ENCODE measurements at places on chromosomes 3 and 15.

GRCh38 chr3:172517859-172518466 is 5.3 kb downstream of the TNFSF10 start:
- no peak for DNase-seq

GRCh38 chr3:67858492-67858891 is 204.1 kb upstream of the SUCLG2 start:
- no peak for DNase-seq

GRCh38 chr15:87263871-87264270 is 992.7 kb downstream of the NTRK3 start:
- DNase-seq, result no peak

GRCh38 chr3:124587053-124587408 is 143.2 kb upstream of the UMPS start:
- DNase-seq, result no peak

DNA sequence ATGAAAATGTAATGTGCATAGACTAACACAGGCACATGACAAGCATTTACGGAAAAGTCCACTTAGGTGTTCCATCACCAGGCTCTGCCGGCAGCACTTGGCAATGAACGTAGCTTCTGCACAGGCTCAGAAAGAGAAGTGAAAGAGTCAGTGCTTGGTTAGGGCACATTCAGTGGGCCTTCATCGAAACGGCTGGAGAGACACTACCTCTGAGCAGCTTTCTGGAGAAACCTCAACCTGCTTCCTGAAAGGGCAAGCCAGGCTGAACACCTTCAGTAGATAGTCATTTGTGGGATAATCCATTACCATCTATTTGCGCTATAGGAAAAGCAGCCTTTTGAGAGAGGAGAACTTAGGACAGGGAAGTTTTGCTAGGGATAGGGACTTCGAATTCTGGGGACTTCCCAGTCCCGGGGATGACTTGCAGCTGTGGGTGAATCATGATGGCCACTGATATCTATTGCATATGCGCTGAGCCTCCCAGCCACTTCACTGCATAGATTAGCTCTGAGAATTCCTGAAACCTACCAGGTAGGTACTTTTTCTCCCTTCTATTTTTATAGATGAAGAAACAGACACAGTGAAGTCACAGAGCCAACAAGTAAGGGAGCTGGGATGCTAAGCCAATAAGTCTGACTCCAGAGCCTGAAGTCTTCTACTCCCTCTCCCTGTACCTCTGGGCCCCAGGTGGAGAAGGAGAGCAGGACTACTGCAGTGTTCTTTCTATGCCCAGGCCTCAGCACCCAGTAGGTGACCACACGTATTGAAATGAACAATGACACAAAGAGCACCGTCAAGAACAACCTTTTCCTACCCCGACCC is 4.2 kb upstream of the SH2D7 start:
- no peak for DNase-seq

DNA sequence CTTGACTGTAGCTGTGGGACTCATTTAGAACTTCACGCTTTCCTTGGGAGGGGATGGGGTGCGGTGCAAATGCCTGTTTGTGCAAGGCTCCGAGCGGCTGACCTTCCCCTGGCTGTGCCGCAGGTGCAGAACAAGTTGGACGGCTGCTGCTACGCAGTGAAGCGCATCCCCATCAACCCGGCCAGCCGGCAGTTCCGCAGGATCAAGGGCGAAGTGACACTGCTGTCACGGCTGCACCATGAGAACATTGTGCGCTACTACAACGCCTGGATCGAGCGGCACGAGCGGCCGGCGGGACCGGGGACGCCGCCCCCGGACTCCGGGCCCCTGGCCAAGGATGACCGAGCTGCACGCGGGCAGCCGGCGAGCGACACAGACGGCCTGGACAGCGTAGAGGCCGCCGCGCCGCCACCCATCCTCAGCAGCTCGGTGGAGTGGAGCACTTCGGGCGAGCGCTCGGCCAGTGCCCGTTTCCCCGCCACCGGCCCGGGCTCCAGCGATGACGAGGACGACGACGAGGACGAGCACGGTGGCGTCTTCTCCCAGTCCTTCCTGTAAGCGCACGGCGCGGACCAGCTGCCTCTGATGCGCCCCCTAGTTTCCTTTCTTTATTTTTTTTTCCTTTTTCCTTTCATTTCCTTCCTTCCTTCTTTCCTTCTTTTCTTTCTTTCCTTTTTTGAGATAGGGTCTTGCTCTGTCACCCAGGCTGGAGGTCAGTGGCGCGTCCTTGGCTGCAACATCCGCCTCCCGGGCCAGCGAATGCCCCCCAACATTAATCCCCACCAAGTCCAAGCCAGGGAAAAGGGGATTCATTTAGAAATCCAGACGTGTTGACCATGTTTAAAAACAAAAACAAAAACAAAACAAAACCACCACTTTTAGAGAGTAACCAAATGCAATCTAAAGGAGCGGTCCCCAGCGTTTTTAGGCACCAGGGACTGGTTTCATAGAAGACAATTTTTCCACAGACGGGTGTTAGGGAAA is 42.7 kb downstream of the EIF2AK4 start:
- DNase-seq, result peak; percentile 2

- no peak for DNase-seq
These were observed 40.8 kb downstream of the RPLP1 start for GRCh38 chr15:69493406-69493805.

- DNase-seq, result no peak
These were observed 36.0 kb upstream of the EOMES start for GRCh38 chr3:27758083-27758482.

DNA sequence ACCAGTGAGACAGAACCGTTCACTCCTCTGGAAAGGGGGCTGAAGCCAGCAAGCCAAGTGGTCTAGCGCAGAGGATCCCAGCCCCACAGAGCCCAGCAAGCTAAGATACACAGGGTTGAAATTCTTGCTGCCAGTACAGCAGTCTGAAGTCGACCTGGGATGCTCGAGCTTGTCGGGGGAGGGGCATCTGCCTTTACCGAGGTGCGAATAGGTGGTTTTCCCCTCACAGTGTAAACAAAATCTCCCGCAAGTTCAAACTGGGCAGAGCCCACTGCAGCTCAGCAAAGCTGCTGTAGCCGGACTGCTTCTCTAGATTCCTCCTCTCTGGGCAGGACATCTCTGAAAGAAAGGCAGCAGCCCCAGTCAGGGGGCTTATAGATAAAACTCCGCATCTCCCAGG is 11.4 kb downstream of the CEP97 start:
- DNase-seq, result no peak

- no peak for DNase-seq
These were observed 32.4 kb upstream of the ALDH1A3 start for GRCh38 chr15:100847194-100847593.

DNA sequence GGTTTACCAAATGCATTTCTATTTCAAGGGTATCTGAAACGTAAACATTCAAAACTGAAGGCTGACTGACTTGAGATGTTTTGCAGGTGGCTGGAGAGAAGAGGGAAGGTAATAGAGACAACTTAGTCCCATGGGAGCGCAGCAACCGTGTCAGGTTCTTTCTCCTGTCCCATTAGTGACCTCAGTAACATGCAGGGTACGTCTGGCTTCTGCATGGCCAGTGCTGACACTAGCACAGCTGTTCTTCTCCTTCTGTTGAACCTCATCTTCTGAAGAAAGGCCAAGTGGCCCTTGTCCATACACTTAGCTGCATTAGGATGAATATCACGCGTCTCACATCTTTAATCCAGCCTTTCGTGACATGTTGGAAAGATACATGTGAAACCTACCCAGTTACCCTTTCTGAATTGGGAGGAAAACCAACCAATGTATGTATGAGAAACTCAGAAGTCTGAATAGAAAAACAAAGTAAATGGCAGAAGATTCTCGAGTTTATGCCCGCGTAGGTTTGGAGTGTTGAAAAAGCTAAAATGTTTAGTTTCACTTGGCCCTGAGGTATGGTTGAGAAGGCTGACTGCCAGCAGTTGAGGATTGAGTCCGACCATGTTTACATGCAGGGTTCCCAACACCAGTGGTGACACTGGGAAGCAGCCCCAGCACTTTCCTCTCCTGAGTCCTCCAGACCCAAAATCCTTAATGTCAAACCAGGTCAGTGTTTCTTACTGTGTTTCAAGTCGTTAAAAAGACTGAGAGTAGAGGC is 10.3 kb downstream of the NCBP2 start:
- no peak for DNase-seq
